ENCODE measurements at places on chromosomes 16 and 17.

GRCh38 chr16:11374255-11374654 lies 29.0 kb downstream of the RMI2 start:
- DNase-seq: no peak

DNA sequence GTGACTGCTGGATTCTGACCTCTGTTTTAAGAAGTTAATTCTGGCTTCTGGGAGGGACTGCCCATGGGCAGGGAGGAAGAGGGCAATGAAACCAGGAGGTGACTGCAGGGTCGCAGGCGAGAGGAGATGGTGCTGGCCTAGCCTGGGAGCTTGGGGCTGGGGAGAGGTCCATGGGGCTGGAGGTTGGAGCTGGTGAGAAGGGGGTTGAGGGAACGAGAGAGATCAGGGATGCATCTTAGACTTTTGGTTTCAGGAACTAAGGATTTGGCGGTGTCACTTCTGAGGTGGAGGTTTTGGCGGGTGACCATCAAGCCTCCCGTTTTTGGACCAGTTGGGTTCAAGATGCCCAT lies 64.6 kb downstream of the NKD1 start:
- no peak for DNase-seq

GRCh38 chr17:36124879-36125824 lies 21.5 kb downstream of the CCL4 start:
- DNase-seq: no peak

DNA sequence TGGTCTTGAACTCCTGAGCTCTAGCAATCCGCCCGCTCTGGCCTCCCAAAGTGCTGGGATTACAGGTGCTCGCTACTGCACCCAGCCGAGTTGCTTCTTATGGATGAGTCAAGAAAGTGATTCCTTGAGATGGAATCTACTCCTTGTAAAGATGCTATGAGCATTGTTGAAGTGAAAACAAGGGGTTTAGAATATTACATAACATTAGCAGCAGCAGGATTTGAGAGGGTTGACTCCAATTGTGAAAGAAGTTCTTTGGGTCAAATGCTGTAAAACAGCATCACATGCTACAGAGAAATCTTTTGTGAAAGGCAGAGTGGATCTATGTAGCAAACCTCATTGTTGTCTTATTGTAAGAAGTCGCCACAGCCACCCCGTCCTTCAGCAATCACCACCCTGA lies 72.7 kb downstream of the NT5M start:
- DNase-seq: no peak

- no peak for DNase-seq
Measured at GRCh38 chr17:66431910-66432309, 129.5 kb downstream of the PRKCA start.

DNA sequence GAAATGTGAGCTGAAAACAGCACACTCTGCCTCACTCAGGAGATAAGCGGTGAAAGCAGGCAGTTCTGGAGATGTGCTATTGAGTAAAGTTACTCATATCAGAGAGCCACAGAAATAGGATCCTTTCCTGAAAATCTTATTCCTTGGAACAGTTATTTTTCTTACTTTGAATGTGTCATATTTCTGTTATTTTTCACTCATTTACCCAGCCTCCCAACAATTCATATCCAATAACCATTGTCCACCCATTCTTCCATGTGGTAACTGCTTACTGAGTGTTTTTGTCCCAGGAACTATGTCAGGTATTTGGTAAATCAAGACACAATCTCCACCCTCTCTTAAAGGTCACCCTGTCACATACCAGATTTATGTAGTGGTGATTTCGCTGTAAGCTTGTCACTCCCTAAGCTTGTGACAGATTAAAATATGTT lies 144.9 kb downstream of the PARN start:
- DNase-seq: no peak

GRCh38 chr17:83036193-83036592 lies 43.2 kb upstream of the METRNL start:
- no peak for DNase-seq

DNA sequence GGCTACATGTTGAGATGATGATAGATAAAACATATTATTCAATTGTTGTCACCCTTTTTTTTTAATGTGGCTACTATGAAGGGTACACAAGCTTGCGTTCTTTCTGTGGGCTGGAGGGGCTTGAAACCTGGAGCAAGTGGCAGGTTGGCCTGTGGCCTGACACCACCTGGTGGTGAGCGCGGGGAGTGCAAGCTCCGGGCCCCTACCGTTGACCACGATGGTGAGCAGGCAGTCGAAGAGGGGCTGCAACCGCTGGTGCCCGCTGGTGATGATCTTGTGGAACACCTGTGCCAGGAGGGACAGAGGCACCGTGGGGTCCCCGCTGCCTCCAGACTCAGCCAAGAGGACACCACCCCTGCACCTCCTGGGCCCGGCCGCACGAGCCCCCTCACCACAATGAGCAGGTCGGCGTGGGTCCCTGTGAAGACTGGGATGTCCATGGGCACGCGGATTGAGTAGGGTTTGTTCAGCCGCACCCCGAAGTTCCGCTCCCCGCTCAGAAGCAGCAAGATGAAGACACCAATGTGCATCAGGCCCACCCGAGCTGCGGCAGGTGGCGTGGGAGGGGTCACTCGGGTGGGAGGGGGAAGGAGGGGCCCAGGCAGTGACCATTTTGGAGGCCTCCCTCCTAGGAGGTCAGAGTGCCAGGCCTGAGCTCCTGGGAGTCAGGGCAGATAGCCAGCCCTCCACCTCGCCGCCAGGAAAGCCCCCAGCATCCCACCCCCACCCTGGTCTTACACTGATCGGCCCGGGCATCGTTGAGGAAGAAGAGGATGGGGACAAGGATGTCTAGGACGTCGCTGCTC lies 14.4 kb downstream of the HID1 start:
- peak; percentile 64 for DNase-seq

- DNase-seq: no peak
Measured at GRCh38 chr17:16215965-16216316, 607 bp upstream of the NCOR1 start.

GRCh38 chr17:63311416-63311937 lies 134.6 kb downstream of the CYB561 start:
- no peak for DNase-seq

DNA sequence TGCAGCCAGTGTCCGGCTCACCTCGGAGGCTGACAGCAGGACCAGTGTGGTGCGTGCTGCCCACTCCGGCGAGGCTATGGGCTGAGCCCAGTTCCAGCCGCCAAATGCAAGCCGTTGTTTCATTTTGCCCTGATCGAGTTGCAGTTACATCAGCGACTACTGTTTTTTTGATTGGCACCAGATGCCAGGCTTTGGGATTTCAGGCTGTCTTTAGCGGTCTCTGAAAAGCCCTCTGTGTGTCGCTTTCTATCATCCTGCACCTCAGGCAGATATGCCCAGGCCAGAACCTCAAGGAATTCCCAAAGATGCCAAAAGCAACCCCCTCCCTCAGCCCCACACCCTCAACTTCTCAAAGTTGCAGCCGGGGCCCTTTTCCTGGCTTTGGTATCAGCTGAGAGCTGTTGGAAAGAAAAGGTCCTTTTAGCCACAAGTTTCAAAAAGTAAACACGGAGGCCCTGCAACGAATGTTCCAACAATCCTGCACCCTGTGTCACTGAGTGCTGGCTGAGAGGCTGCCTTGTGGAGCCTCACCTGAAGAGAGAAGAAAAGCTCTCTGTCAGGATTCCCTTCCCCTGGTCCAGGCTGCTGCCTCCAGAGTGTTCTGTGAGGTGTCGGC lies 58.9 kb downstream of the WWP2 start:
- no peak for DNase-seq

GRCh38 chr16:54473226-54473993 lies 186.8 kb upstream of the IRX3 start:
- DNase-seq: no peak

DNA sequence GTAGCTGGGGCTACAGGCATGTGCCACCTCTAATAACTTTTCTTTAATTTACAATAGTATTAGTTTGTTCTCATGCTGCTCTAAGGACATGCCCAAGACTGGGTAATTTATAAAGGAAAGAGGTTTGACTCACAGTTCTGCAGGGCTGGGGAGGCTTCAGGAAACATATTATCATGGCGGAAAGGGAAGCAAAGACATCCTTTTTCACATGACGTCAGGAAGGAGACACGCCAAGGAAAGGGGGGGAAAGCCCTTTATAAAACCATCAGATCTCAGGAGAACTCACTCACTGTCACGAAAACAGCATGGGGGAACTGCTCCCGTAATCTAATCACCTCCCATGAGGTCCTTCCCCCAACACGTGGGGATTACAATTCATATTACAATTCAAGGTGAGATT lies 18.3 kb downstream of the IL4R start:
- no peak for DNase-seq

DNA sequence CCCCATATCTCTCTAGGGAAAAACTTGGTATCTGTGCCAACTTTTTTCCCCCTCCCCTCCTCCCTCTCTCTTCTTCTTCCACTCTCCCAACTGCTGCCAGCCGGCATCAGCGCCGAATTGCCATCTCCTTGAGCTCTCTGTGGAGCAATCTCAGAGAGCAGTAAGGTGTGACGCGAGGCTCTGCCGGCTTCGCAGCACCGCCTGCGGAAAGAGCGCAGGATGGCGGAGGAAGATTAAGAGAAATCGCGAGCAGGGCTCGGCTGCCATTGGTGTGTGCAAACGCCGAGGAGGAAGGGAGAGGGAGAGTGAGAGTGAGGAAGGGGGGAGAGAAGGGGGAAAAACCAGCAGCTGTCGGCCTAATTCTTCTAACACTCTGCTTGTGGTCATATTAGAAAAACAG lies 44.2 kb downstream of the NEUROD2 start:
- no peak for DNase-seq

- peak; percentile 38 for DNase-seq
Measured at GRCh38 chr16:85556456-85557082, 56.6 kb upstream of the GSE1 start.

DNA sequence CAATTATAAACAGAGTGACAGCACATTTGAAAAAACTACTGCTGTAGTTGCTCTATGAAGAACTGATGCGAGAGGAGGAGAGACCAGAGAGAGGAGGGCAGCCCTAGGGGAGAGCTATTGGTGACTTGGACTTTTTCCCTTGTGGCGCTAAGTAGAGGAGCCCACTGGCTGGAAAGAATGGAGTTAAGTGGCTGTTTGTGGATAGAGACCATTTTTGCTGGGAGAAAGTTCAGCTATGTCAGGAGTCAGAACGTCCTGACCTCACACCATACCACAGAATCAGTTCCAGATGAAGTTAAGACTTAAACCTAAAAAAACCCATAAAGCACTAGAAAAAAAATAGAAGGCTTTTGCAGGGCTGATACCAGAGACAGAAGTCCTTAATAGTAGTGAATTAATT lies 2.0 kb downstream of the POLR2A start:
- DNase-seq: no peak

GRCh38 chr17:73550556-73550955 lies 93.7 kb downstream of the SDK2 start:
- DNase-seq: no peak

GRCh38 chr17:55067697-55068439 lies 99.3 kb downstream of the STXBP4 start:
- DNase-seq: no peak

- no peak for DNase-seq
Measured at GRCh38 chr17:49915670-49916069, 53.3 kb upstream of the DLX4 start.

GRCh38 chr16:50246299-50247122 lies 19.8 kb upstream of the ADCY7 start:
- no peak for DNase-seq

- DNase-seq: no peak
Measured at GRCh38 chr16:58022601-58023371, 2.8 kb upstream of the MMP15 start.

DNA sequence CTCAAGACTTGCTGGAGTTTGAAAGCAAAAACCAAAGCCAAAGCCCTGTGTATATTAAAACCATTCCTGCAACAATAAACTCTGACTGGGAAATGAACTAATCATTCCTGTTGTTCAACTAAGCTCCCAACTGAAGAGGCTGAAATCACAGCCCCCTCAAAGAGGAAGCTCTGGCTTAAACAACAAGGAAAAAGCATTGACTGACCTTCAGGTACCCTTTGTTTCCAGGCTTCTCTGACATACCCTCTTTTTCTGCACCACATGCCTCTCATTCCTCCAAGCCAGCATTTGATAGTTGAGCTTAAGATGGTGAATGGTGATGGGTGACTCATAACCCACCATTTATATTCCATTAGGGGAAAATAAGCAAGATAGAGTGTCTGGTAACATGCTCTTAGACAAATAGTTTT lies 470.9 kb upstream of the SOX9 start:
- no peak for DNase-seq

GRCh38 chr16:85553436-85554113 lies 59.5 kb upstream of the GSE1 start:
- no peak for DNase-seq

GRCh38 chr17:49851387-49852291 lies 3.8 kb upstream of the TAC4 start:
- DNase-seq: peak; percentile 55

GRCh38 chr16:81610144-81610842 lies 165.7 kb downstream of the CMIP start:
- no peak for DNase-seq

DNA sequence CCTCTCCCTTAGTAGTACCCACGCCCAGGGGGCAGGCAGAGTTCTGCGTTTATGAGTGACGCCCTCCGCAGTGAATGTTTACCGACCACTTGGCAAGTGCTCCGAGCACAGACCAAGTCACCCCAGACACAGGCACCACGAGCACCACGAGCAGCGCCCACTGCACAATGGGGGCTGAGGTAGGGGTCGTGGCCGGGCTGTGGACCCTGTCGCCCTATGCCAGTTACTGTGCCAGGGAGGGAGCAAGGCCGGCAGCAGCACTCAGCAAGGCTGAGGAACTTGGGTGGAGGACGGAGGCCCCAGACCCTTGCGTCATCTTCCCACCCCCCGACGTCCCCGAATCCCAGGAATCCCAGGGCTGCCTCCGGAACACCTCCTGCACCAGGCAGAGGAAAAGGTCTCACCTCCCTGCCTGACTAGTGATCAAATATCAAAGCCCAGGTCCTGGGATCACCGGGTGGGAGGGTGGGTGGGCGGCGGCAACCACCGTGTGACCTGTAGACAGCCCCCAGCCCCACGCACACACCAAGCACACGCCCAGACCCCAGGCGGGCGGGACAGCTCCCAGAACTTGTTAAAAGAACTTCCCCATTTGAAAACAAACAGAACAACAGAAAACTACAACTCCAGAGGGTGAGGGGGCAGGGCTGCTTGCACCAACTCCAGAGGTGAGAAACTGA lies 5.4 kb downstream of the VASN start:
- DNase-seq: no peak

- peak; percentile 50 for DNase-seq
Measured at GRCh38 chr16:1413684-1414531, 596 bp downstream of the UNKL start.

DNA sequence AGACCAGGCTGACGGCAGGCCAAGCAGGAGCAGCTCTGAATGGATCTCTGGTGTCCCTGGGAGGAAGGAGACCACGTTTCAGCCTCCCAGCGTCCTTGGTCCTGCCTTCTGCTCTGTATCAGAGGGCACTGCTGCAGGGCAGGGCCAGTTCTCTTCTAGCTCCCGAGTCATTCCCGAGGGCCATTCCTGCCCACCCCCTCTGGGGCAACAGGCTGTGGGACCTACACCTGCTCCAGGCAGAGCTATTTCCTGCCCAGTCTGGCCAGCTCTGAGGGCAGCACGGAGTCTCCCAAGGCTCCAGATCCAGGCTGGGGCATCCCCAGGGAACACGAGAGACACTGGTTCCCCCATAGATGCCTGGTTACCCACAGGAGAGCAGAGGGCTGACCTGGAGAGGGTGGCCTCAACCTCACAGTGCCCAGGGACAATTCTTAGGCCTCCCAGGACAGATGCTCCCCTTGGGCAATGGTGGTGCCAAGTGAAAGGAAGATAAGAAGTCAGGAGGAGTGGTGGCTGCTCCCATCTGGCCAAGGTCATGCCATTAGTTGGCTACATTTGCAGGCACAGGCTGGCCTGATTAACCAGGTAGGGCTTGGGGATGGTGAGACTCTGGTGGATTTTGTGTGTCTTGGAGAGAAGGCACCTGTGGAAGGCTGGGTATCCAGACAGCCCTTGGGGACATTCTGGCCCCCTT lies 2.0 kb downstream of the WFIKKN2 start:
- DNase-seq: no peak
